ENCODE measurements at places on chromosomes 13 and 19.

DNA sequence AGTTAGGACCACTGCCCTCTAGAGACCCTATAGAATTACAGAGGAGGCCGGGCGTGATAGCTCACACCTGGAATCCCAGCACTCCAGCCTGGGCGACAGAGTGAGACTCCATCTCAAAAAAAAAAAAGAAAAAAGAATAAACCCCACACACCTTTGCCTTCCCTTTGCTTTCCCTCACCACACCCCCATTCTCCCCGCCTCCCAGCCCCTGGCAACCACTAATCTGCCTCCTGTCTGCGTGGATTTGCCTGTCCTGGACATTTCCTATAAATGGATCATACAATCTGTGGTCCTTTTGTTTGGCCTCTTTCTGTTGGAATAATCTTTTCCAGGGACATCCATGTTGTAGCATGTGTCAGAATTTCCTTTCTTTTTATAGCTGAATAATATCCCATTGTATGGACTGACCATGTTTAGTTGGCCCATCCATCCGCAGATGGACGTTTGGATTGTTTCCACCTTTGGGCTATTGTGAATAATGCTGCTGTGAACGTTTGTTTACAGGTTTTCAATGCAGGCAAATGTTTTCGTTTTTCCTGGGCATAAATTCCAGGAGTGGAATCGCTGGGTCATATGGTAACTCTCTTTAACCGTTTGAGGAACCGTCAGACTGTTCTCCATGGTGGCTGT is 15.3 kb downstream of the NACC1 start:
- no peak for DNase-seq

DNA sequence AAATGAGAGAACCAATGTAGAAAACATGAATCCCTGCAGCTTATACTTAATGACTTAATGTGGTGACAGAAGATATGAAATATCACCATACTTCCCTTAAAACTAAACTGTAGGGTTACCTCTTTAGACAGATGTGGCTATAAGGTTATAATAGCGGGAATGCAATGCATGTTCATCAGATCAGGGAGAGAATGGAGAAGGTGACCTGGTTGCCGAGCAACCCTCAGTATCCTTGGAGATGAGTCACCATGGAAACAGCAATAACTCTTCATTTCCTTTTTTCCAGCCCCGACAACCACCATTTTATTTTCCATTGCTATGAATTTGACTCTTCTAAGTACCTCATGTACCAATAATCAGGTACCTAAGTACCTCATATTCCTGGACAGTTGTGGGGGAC is 28.0 kb upstream of the ZNF835 start:
- no peak for DNase-seq

DNA sequence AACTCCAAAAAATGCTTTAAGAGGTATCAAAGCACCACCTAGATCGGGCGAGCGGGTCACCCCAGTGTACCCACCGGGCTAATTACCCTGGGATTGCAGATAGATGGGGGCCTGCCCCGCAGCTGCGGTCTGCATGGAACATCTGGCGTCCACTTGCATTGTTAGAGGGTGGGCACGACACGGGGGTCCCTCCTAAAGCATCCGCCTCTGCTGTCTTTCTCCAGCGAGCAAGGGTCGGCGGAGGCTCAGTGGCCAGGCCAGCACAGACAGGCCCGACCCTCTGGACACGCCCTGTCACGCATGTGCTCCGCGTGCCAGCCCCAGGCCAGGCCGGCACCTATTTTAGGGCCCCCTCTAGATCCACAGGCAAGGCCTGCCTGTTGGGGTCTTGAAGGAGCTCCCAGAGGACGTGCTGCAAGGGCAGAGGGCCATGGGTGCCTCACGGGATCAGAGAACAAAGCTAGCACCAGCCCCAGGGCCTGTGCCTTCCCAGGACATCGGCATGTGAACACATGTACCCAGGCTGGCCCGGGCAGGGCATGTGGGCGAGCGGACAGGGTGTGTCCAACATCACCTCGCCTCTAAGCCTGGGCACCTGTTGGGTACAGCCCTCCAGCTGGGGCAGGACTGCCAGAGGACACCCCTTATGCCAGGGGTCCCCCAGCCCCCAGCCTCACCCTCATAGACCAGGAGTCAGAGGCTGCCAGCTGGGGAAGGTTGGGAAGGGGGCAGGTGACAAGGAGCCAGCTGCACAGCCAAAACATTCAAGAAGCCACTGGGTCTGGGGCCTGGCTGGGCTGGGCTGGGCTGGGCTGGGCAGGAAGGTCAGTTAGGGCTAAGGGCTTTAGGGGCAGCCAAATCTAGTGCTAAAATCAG is 35.6 kb upstream of the NANOS3 start:
- DNase-seq: no peak

DNA sequence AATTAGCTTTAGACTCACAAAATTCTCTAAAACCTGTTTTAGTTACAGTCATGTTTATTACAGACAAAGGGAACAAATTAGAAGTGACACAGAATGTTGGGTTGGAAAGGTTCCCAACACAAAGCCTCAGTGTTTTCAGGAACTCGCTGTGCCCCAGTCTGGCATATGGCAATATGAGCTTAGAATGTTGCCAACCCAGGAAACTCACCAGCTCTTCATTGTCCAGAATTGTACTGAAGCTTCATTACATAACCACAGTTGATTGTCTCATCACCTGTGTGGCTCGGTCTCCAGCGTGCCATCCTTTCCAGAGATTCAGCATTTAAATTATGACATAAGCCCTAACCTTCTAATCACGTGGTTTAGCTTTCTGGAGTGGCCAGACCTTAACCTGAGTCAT is 19.1 kb downstream of the ZNF264 start:
- no peak for DNase-seq

- no peak for DNase-seq
Observed at GRCh38 chr19:4376028-4376670, 24.2 kb downstream of the SH3GL1 start.

DNA sequence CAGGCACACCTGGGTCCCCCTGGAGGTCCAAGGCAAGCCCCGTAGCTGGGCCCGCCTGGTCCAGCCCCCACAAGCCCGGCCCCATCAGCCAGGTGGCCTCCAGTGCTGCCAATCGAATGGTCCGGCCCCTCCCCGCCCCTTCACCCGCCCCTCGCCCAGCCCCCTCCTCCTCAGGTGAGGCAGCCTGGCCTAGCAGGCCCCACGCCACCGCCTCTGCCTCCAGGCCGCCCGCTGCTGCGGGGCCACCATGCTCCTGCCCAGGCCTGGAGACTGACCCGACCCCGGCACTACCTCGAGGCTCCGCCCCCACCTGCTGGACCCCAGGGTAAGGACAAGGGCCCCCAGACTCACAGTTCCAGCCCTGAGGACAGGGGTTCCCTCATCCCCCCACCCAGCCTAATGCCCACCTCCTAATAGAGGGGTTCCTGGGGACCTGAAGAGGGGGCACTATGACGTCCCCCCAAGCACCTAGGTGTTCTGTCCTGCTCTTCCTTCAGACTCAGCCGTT is at the start of gene HPN:
Gene HPN, plus strand, starts transcription at position 174 of the 508 bp plus-strand sequence. CDS start 786 bp downstream, outside the sequence.
- no peak for DNase-seq

DNA sequence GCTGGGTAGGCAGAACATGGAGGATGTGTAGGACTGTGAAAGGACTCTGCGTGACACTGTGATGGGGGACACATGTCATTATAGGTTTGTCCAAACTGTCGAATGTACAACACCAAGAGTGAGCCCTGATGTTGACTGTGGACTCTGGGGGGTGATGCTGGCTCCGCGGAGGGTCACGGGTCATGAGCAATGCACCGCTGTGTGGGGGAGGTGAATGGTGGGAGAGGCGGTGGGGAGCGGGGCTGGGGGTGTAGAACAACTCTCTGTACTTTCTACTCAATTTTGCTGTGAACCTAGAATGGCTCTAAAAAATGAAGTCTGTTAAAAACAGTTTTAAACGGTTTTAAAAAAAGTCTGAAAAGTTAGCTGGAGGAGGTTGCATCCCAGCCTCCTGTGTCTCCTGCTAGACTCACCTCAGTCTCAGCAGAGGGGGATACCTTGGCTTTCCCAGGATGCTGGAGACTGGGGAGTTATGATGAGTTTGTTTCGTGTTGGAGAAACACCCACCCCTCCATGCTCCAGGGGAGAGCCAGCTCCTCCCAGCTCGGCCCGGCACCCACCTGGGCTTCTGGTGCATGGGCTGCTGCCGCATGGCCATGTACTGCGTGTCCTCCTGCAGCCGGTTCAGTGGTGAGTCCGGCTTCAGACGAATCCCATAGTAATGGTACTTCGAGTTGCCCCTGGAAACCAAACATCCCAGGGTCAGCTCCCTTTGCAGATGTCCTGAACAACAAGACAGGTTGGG is 34.7 kb upstream of the RANBP3 start:
- DNase-seq: no peak

- no peak for DNase-seq
Observed at GRCh38 chr19:574658-575526, 2.5 kb downstream of the BSG start.

DNA sequence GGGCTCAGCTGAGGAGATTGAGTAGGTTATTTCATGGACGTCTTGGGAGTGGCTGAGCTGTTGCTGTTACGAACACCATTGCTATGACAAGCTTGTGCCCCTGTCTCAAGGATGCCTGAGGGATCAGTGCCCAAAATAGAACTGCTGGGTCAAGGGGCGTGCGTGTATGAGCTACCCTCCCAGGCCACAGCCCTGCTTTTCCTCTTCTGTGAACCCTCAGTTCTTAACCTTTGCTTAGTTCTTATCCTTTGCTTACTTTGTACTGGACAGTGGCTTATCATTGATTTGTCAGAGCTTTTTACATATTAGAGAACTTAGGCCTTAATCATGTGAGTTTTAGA is 9.0 kb downstream of the ARHGAP45 start:
- no peak for DNase-seq

DNA sequence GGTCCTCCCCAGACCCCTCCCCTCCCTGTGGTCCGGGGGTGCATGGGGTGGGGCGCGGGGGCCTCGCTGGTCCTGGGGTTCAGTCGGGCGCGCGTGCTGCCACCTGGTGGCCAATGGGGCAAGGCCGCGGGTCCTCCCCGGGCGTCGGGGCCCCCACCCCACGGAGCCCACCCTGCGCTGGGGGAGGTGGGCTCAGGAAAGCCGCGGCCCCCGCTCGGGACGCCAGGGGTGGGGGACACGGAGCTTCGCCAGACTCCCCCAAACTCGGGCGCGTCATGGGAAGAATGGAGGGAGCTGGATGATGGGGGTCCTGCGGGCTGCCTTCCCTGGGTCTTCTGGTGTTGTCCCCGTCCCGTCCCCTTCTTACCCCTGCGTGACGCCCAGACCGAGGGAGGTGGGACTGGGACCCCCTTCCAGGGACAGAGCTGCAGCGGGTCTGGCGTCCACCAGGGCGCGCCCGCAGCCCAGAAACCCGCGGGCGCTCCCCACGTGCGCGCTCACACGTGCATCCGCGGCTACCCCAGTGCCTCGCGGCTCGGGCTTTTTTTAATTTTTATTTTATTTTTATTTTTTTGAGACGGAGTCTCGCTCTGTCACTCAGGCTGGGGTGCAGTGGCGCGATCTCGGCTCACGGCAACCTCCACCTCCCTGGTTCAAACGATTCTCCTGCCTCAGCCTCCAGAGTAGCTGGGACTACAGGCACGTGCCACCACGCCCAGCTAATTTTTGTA is 19.8 kb upstream of the TCF3 start:
- DNase-seq: peak; percentile 40

- no peak for DNase-seq
Observed at GRCh38 chr19:35256566-35256965, 7.8 kb downstream of the LSR start.

Data from stimulated activated naive CD4-positive, alpha-beta T cell treated with Interleukin-2 at 50 U/mL for 16 hours (primary cell).